SIG-M5 (cell line): ENCODE measurements at places on chromosomes 11 and 22.

DNA sequence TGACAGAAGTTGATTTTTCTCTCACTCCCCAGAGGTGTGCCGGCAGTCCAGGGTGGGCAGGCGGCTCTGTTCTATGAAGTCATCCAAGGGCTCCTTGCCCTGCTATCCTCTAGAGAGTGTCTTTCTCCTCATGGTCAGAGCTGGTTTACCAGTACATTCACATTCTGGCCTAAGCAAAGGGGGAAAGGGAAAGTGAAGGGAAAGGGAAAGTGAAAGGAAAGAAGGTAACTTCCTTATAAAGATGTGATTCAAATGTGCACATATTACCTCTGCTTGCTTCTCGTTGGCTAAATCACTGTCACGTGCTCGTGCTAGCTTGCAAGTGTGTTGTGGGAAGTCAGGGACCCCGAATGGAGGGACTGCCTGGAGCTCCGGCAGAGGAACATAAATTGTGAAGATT lies 2.9 kb upstream of the HTATIP2 start:
- DNase-seq, result no peak

- DNase-seq, result no peak
Measured at GRCh38 chr22:26479043-26479791, 4.4 kb downstream of the HPS4 start.

- no peak for DNase-seq
Measured at GRCh38 chr11:68841718-68842426, at the start of gene CPT1A. Gene CPT1A (minus strand): TSS chr11:68841916. CDS start chr11:68815474, 26,442 bp downstream.

- DNase-seq, result no peak
Measured at GRCh38 chr11:125072961-125073590, 10.0 kb downstream of the SLC37A2 start.

DNA sequence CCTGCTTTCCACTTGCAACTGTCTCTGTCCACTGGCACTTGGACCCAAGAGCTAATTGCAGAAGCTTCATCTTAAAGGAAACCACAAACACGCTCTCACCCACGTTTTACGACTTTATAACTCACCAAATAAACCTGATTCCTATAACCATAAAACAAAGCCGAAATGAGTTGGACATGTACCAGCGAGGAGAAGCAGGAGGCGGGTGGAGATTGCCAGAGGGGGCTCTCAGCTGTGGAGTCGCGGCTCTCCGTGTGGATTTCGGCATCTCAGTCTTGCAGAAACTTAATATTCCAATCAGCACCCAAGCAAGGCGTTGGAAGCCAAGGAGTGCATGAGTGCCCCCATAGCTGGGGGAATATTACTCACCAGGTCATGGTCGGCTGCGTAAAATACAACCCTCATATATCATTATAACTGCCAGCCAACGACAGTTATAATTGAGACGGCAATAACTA lies 483.6 kb downstream of the MN1 start:
- no peak for DNase-seq

DNA sequence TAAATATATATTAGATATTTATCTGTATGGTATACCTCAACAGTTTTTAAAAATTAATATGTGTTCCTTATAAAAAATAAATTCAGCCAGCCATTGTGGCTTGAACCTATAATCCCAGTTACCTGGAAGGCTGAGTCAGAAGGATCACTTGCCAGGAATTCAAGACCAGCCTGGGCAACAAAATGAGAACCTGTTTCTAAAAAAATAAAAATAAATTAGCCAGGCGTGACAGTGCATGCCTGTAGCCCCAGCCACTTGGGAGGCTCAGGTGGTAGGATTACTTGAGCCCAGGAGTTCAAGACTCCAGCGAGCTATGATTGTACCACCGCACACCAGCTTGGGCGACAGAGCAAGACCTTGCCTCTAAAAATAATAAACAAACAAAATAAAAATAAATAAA lies 54.9 kb downstream of the PHF21A start:
- no peak for DNase-seq

- no peak for DNase-seq
Measured at GRCh38 chr11:34341931-34342533, 15.8 kb downstream of the ABTB2 start.

DNA sequence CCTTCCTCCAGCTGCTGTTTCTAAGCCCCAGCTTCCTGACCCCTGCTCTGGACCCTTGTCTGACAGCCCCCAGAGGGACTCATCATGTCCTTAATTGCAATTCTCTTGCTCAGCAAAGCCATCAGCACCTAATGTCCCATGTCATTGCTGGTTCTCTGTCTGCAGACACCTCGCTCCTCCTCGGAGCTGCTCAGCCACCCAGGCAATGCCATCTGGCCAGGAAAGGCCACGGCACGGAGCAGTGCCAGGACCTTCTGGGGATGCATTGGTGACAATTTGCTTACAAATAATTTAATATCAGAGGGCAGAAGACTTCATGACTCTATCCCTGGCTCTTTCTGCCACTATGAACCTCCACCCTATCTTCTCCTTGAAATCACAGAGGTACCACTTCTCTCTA lies 107.0 kb upstream of the THY1 start:
- DNase-seq, result no peak
